Activated CD8-positive, alpha-beta T cell treated with anti-CD3 and anti-CD28 coated beads, Interleukin-2, amount 10 ng/mL, durations not matched to agents 7 days and 5 days (primary cell): ENCODE measurements at places on chromosomes 1 and 21. TPM values are rescaled to one million over a fixed set of nuclear protein-coding genes. Genes with fewer than 3 reads are reported as not detected.

DNA sequence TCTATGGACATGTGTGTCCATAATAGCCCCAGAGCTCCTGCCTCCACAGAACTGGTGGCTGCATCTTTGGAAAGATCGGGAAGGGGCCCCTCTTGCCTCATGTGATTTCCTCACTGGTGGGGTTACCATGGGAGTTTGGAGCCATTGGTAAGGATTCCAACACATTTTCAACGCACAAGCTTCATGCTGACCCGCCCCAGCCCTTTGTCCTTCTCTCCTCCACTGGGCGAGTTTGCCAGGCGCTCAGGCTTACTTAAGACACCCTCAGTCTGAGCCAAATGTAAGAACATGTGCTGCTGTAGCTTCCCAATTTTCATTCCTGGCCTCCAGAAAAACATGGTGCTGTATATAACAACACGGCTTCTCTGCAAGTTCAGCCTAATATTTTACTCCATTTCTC is 72.4 kb downstream of the ATP5PO start:
- no peak overlapping the region for H3K4me3 ChIP-seq
- no peak for DNase-seq
- no peaks in the 10 kb centered on the region for H3K4me1 ChIP-seq
- H3K27me3 ChIP-seq = no peaks in the 10 kb centered on the region
- H3K27ac ChIP-seq = no peak overlapping the region
- no peaks in the 10 kb centered on the region for H3K36me3 ChIP-seq

- H3K4me3 ChIP-seq = no peak overlapping the region
- no peaks in the 10 kb centered on the region for H3K4me1 ChIP-seq
- H3K27me3 ChIP-seq = no peaks in the 10 kb centered on the region
- no peak for DNase-seq
Observed at GRCh38 chr1:214116258-214116657, 128.5 kb downstream of the PROX1 start.

DNA sequence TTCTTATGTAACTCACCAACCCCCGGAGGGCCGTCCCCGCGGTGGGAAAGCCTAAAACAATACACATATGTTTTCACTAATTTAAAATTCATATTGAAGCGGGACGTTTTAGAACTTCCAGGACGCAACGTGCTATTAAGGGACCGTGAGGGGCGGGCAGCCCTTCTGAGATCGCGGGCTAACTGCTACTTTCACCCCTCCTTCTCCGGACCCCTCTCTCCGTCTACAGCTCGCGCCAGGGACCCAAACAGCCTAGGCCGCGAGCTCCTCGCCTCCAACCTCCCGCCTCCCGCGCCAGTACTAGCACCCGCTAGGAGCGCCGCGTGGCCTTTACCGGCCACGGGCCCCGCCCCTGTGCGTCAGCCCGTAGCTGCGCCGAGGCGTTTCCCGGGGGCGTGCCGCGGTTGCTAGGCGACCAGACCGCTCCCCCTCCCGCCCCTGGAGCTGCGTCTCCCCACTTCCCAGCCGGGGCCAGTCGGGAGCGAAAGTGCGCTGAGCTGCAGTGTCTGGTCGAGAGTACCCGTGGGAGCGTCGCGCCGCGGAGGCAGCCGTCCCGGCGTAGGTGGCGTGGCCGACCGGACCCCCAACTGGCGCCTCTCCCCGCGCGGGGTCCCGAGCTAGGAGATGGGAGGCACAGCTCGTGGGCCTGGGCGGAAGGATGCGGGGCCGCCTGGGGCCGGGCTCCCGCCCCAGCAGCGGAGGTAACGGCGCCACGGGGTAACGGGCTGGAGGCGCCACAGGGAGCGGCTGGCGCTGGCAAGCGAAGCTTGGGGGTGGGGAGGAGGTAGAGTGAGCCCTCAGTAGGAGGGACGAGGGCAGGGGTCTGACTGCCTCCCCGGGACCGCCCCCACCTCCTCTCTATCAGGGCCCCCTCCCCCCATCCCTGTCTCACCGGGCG is at the start of gene DYRK3:
Gene DYRK3 (plus strand): TSS at position 457 of the 898 bp plus-strand sequence. CDS start 168 bp downstream, at position 625.
- peak within 1 kb of the TSS; percentile 80 for H3K4me3 ChIP-seq
- H3K27ac ChIP-seq = peak within 1 kb of the TSS; percentile 83
- peaks cover 17% of the 10 kb centered on the region for H3K27me3 ChIP-seq
- H3K4me1 ChIP-seq = peaks cover 27% of the 10 kb centered on the region

GRCh38 chr1:2414297-2414958 is 2.1 kb upstream of the PEX10 start:
- no peaks in the 10 kb centered on the region for H3K27me3 ChIP-seq
- H3K27ac ChIP-seq = peak overlapping the region; percentile 94
- DNase-seq = peak; percentile 89

- H3K4me3 ChIP-seq = peak overlapping the region; percentile 95
- H3K27me3 ChIP-seq = no peaks in the 10 kb centered on the region
- peaks cover 40% of the 10 kb centered on the region for H3K4me1 ChIP-seq
- peak overlapping the region; percentile 98 for H3K27ac ChIP-seq
- peak; percentile 63 for DNase-seq
Observed at GRCh38 chr1:26471498-26472319, 531 bp upstream of the HMGN2 start.

DNA sequence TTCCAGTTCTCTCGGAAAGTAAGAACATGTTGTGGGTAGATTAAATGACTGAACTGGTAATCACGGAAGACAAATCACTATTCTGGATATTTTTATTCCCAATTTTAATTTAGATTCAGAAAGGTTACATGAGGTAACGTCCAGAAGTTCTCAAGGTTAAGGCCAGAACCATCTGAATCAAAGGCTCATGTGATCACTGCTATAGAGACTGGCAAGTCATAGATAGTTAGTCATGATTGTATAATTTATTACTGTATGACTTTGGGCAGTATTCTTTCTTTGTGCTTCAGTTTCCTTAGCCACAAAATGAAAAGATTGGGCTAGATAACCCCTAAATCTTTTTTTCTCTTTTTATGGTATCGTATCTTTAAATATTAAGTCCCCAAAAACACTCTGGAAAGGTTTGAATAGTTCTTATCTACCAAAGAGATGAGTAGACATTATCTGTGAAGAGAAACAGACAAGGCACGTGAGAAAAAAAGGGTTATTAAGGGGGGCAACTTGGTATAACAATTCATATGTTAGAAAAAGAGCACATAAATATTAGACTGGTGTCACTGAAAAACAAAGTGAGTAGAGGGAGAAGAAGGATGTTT is 241.0 kb downstream of the PTPRC start:
- no peak for DNase-seq
- peaks cover 15% of the 10 kb centered on the region for H3K4me1 ChIP-seq
- H3K4me3 ChIP-seq = no peak overlapping the region
- H3K27ac ChIP-seq = no peak overlapping the region
- peaks cover 55% of the 10 kb centered on the region for H3K36me3 ChIP-seq

DNA sequence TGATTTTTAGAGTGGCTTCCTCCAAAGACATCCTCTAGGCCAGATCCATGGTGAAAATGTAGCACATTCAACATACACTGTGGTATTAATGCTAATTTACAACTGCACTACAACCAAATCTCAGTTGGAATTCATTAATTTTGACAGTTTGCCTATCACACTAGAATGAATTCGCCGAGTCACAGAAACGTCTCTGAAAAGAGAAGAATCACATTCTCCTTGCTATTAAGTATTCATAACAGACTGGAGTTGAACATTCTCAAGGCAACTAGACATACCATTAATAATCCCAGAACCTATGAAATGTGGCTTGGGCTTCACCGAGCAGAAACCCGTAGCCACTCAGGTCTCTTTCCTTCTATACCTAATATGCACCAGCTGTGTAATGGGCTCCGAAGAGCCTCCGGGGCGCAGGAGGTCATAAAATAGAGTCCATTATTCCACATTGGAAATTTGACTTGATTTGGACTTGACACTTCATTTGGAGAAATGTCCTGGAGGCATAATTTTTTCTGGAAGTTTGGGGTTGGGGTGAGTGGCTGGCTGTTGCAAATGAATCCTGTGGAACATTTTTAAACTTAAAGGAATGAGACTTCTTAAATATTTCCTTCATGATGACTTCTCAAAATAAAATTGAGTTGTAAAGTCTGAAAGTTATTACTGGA is 117.1 kb downstream of the DSCAM start:
- no peaks in the 10 kb centered on the region for H3K36me3 ChIP-seq
- no peak for DNase-seq
- no peaks in the 10 kb centered on the region for H3K27me3 ChIP-seq

DNA sequence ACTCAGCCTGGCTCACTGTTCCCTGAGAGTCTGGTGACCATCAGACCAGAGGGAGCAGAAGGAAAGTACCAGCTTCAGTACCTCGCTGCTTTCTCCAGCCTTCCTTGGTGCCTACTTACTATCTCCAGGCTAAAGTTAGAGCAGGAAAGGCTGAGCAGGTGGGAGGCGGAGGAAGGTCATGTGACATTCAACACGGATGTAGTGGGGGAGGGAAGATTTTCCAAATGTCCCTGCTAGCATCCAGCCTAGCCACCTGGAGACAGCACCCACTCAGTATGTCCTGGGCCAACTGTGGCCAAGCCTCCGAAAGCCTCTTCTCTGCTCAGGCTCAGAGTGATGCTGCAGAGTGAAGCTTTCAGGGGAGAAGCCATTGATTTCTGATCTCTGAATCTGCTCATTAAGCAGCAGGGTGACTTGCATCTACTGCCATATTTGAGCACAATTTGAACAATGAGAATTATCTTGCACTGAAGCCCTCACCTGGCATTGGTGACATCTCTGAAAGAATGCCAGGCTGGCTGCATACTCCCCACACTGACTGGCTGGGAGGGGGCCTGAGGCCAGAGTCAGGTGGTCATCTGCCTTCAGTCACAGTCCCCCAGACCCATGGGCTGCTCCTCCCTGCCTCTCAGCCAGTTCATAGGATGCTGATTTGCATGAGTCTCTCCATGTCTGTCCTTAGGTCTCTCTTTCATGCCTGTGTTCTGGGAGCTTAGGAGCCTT is 86.2 kb downstream of the KCND3 start:
- H3K4me1 ChIP-seq = peaks cover 3% of the 10 kb centered on the region
- no peak for DNase-seq
- H3K4me3 ChIP-seq = no peak overlapping the region
- H3K27ac ChIP-seq = no peak overlapping the region

DNA sequence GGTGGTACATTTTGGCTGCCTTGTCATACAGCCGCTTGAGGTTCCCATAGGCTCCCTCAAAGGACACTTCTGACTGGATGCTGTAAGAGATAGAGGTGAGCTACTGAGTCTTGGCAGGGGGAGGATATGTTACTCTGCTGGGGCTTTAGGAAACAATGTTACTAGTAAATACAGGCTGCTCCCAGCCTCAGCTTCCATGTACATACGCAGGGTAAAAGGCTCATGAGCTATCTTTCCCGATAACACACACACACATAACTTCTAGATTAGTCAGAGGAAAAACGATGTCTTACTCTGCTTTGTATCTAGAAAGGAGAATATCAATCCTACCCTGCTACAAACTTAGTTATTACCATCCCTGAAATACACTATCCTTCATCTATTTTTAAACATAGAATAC is 14.3 kb downstream of the SMG5 start:
- peaks cover 65% of the 10 kb centered on the region for H3K36me3 ChIP-seq
- no peak for DNase-seq
- no peak overlapping the region for H3K4me3 ChIP-seq
- no peak overlapping the region for H3K27ac ChIP-seq
- H3K4me1 ChIP-seq = no peaks in the 10 kb centered on the region

DNA sequence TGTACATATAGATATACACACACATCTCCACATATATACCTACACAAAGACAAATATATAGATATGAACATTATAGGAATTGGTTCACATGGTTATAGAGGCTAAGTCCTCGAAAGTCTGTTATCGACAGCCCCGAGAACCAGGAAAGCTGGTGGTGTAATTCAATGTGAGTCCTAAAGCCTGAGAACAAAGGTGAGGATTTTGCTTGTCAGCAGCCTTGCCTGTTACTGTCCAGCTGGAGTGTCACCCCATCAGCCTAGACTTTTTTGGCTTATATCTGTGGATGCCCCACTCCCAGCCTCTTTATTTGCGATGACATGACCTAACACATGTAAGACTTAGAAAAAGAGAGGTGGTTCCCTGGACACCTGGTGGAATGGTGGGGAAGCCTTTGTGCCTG is 97.0 kb downstream of the GIPC2 start:
- no peaks in the 10 kb centered on the region for H3K36me3 ChIP-seq
- no peak for DNase-seq
- H3K27me3 ChIP-seq = peaks cover 2% of the 10 kb centered on the region
- peak overlapping the region; percentile 79 for H3K27ac ChIP-seq

DNA sequence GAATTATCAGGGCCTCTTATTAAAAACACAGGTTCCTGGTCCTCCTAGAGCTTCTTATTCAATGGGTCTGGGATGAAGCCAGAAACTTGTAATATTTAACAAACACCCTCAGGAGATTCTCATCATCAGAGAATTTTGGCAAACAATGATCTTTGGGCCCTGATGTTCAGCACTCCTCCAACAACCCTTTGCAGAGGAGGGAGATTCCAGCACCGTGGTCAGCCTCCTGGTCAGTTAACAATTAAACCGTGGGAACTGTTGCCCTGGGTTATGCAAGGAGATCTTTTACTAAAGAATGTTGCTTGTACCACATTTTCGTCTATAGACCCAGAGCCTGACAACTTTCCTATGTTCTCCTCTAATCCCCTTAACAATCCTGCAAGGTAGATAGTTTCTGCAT is 294.4 kb downstream of the PLPP3 start:
- H3K27me3 ChIP-seq = no peaks in the 10 kb centered on the region
- H3K36me3 ChIP-seq = no peaks in the 10 kb centered on the region
- H3K4me3 ChIP-seq = no peak overlapping the region
- no peak overlapping the region for H3K27ac ChIP-seq

DNA sequence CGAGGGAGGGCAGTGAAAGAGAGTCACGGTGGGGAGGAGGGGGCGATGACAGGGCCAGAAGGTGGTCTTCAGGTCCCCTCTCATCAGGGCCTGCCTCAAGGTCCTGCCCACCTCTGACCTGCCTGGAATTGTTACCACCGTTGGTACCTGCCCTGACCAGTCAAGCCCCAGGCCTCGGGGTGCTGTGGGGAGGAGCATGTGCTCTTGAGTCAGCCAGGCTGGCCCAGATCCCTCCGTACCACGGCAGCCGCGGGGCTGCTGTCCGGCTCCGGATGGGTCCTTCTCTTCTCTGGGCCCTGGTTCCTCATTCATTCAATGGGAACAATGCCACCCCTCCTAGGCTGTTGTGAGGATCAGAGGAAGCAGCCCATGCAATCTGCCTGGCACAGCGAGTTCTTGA is 22.0 kb downstream of the SERINC2 start:
- H3K27me3 ChIP-seq = peaks cover 2% of the 10 kb centered on the region
- H3K27ac ChIP-seq = no peak overlapping the region
- no peak for DNase-seq
- H3K4me1 ChIP-seq = no peaks in the 10 kb centered on the region
- no peak overlapping the region for H3K4me3 ChIP-seq

- no peak for DNase-seq
- H3K27ac ChIP-seq = no peak overlapping the region
- no peak overlapping the region for H3K4me3 ChIP-seq
- no peaks in the 10 kb centered on the region for H3K36me3 ChIP-seq
- peaks cover 14% of the 10 kb centered on the region for H3K27me3 ChIP-seq
Observed at GRCh38 chr1:232617237-232617636, 12.7 kb downstream of the SIPA1L2 start.

The TCHH gene
- total RNA-seq = 0.08 TPM

The GPR3 gene
- total RNA-seq = 0.66 TPM

The HTR6 gene
- not detected for total RNA-seq

The FCRL5 gene
- total RNA-seq = 0.11 TPM

The GALE gene
- 27.6 TPM for total RNA-seq

The PLA2G4A gene
- not detected for total RNA-seq

The MCOLN2 gene
- 12.9 TPM for total RNA-seq

The NBPF10 gene
- 2.5 TPM for total RNA-seq
